ENCODE measurements at places on chromosomes 12 and 14.

DNA sequence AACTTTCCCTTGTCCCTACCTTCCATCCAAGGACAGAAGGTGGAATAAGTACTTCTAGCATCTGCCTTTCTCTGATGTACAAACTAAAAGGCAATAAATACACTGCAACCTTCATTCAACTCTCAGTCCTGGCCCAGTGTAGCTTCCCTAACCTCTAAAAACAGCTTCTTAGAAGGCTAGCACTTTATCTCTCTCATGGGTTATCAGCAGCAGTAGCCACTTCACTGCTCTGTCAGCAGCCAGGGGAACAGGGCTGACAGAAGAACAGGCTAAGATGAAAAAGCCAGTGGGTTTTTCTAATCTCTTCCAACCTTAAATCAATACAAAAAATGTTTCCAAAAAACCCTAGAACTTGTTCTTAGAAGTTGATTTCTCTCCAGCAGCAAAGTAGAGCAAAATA is 13.2 kb downstream of the BAZ2A start:
- no peak for DNase-seq

DNA sequence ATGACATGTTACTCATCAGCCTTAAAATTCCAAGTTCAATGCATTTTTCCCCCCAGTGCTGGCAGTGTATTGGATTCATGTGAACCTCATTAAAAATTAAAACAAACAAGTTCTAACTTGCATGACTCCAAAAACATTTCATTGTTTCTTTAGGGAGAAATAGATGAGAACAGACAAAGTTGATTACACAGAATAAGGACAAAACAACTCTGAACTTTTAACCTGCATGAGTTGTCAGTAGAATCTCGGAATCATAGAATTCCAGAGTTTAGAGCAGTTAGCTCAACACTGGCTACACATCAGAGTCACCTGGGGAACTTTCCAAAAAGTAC is 127.5 kb downstream of the TMX1 start:
- DNase-seq: no peak

GRCh38 chr14:58915646-58916045 is 272.8 kb upstream of the DAAM1 start:
- no peak for DNase-seq

- DNase-seq: no peak
Measured at GRCh38 chr14:79351011-79351410, 860.3 kb downstream of the DIO2 start.

DNA sequence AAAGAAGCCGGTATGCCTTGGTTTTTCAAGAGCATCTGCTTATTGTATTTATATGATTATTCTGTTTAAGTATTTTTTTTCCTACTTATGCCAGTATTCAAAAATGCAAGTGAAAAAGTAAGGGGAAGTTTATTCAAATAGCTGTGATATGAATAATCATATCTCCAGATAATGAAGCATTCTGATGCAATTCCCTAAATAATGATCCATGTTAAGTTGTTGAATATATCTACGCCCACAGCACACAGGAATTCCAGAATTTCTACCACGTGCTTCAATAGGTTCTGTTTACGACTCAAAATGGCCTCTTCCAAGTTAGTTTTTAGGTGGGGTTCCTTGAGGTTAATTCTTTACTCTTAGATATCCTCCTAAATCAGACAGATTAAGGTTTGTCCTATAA is 208.3 kb downstream of the NAV3 start:
- no peak for DNase-seq

Data from GOT3 (cell line).